ENCODE measurements at places on chromosomes 16 and 17.

DNA sequence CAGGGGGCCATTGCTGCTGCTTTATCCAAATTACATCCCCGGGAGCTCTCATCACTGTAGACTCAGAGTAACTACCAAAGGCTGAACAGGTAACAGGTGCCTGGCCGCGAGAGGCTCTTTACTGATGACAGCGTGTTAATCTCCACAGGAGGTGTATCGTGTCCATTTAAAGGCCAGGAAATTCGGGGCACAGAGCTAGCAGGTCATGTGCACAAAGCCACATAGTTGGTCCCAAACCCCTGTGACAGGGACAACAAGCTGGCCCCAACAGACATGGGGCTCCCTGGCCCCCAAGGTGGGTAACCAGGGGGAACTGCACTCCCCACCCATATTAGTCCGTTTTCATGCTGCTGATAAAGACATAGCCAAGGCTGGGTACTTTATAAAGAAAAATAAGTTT is 55.3 kb upstream of the RBFOX3 start:
- DNase-seq, result no peak

GRCh38 chr16:7513429-7513828 is 180.8 kb downstream of the RBFOX1 start:
- no peak for DNase-seq

- no peak for DNase-seq
Measured at GRCh38 chr17:82342361-82343079, 9.0 kb upstream of the SECTM1 start.

GRCh38 chr16:77211880-77212740 is 12.9 kb downstream of the SYCE1L start:
- DNase-seq, result peak; percentile 82

DNA sequence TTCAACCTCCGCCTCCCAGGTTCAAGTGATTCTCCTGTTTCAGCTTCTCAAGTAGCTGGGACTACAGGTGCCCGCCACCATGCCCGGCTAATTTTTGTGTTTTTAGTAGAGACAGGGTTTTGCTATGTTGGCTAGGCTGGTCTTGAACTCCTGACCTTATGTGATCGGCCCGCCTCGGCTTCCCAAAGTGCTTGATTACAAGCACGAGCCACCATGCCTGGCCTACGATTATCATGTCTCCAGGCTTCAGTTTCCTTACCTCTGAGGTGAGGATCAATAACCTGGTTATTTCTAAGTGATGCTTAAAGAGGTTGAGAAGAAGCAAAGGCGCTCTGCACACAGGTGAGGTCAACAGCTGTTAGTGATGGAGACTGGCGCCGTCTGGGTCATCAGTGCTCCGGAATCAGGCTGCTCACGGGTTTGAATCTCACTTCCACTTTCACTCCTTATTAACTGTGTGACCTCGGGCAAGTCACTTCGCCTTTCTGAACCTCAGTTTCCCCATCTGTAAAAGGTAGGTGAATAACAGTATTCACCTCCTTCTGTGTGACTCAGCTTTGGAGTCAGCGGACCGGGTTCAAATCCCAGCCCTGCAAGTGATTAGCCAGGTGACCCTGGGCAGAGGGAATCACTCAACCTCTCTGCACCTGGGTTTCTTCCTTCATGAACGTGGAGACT is 745 bp upstream of the ABCC1 start:
- DNase-seq, result no peak

DNA sequence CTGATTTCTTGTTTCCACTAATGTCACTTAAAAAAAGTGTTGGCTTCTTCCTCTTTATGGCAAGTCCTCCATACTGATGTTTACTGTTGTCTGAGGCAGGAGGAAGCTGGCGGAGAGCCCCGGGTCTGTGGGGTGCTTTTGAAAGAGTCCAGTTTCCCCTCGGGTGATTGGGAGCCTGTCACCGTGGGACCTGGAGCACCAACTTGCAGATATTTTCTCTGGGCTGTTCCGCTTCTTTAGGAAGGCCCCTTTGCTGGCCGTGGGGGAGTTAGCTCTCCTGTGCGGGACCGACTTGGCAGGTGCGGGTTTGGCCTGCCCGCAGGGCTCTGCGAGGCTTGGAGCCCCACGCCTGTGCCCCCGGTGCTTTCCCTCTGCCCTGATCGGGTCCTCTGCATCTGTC is 3.1 kb downstream of the BANP start:
- DNase-seq, result no peak

- DNase-seq, result no peak
Measured at GRCh38 chr16:46690281-46691178, 1.1 kb downstream of the ORC6 start.

DNA sequence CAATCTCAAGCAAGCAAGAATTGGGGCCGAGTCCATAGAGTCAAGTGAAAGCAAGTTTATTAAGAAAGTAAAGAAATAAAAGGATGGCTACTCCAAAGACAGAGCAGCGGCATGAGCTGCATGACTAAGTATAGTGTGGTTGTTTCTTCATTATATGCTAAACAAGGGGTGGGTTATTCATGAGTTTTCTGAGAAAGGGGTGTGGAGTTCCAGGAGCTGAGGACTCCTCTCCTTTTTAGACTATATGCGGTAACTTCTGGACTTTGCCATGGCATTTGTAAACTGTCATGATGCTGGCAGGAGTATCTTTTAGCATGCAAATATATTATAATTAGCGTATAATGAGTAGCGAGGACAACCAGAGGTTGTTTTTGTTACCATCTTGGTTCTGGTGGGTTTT is 819.9 kb downstream of the KCNJ2 start:
- DNase-seq, result no peak

DNA sequence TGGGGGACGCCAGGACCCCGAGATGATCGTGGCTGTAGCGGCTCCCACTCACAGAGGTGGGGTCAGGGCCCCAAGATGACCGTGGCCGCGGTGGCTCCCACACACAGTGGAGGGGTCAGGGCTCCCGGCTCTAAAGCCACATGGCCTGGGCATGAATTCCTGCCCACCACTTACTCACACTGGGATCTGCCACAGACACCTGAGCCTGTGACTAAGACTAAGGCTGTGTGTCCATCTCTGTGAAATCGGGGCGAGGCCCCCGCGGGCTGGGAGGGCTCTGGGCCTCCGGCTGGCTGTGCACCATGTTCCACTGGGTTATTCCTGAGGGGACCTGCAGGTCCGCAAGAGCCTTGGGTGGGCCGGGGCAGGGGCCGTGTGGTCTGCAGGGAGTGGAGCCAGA is 18.5 kb downstream of the ZFPM1 start:
- no peak for DNase-seq

- no peak for DNase-seq
Measured at GRCh38 chr16:22638393-22639206, 127.9 kb downstream of the NPIPB5 start.

DNA sequence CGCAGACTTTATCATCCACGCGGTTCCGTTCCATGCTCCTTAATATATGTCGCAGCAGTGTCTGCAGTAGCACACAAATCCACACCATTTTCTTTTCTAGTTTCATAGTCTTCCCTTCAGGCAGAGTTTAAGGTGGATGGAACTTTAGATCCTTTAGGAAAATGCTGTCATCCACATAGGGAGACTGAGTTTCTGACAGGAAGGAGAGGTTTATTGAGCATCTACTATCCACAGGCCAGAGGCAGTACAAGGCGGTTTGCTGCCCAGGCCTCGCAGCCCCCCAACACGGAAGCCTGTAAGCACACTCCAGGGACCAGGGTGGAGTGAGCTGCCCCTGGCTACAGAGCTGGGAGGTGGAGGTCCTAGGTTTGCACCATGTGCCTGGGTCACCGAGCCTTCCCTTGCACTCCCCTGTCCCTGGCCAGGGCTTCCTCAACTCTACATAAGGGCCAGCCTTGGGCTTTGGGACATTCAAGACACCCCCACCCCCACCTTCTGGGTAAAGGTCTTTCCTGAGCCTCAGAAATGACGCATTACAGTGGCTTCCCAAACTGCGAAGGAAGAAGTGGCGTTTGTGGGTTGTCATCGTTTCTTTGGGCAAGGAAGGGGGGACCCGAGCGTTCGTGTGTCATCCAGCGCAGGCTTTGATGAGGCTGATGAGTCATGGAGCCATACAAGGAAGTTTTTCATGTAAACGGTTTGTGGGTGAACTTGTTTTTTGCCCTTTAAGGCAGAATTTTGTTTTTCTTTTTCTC is 146.5 kb upstream of the PLCG2 start:
- DNase-seq, result peak; percentile 78
